CD4-positive, alpha-beta memory T cell (primary cell): ENCODE measurements at places on chromosomes 13 and 19. TPM values are rescaled to one million over a fixed set of nuclear protein-coding genes. Genes with fewer than 3 reads are reported as not detected.

Gene FOXO1
- polyA plus RNA-seq, result 72.3 TPM

GRCh38 chr19:44975444-44975843 is 20.3 kb downstream of the CLPTM1 start:
- no peak overlapping the region for H3K4me3 ChIP-seq
- no peak overlapping the region for H3K27ac ChIP-seq
- no peak for DNase-seq
- H3K4me1 ChIP-seq, result no peaks in the 10 kb centered on the region

- H3K27me3 ChIP-seq, result peaks cover 20% of the 10 kb centered on the region
- no peak for DNase-seq
- H3K4me1 ChIP-seq, result peaks cover 16% of the 10 kb centered on the region
- H3K36me3 ChIP-seq, result no peaks in the 10 kb centered on the region
Measured at GRCh38 chr13:26052337-26052736, 521 bp upstream of the SHISA2 start.

DNA sequence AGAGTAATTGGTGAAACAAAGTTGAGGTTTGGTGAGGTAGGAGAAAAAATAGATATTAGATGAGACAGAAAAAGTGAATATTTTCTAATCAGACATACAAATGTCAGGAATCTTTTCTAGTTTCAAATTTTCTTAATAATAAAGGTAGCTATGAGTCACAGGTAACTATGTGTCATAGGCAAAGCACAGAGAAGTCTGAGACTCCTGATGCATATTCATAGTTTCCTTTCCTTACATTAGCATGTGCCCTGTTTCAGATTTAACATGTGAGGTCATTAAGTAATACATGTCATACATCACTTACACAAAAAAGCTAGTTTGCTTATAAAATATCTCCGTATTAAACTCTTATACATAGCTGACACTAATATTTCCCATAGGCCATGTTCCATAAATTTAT is 1141.3 kb upstream of the PCDH20 start:
- no peak overlapping the region for H3K27ac ChIP-seq
- no peak for DNase-seq
- no peaks in the 10 kb centered on the region for H3K27me3 ChIP-seq
- no peak overlapping the region for H3K4me3 ChIP-seq
- no peaks in the 10 kb centered on the region for H3K4me1 ChIP-seq

DNA sequence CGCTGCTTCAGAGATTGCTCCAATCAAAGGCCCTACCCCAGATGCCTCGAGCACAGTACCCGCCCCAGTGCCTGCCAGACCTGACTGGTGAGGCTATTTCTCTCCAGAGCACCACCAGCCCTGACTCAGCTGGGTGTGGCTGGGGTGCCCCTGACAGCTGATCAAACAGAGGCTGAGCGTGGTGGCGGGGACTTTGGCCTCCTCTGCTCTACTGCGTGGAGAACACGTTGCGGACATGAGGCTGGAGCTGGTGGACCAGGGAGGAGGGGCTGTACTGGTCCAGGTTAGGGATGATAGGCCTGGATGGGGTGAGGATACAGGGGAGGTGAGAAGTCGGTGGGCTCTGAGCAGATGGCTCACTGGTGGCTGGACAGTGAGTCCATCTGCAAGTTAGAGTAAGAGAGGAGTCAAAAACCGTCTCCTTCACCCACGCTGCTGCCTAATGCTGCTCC is 3.5 kb upstream of the DOCK6 start:
- H3K27ac ChIP-seq, result no peak overlapping the region
- no peaks in the 10 kb centered on the region for H3K4me1 ChIP-seq
- no peaks in the 10 kb centered on the region for H3K36me3 ChIP-seq
- no peak for DNase-seq

GRCh38 chr13:51938454-51938853 is 72.8 kb downstream of the ATP7B start:
- peaks cover 44% of the 10 kb centered on the region for H3K4me1 ChIP-seq
- no peak for DNase-seq
- H3K4me3 ChIP-seq, result no peak overlapping the region
- no peak overlapping the region for H3K27ac ChIP-seq
- H3K36me3 ChIP-seq, result no peaks in the 10 kb centered on the region

GRCh38 chr19:7852851-7853769 is 21.1 kb downstream of the PRR36 start:
- DNase-seq, result peak; percentile 47
- H3K4me3 ChIP-seq, result no peak overlapping the region
- H3K27ac ChIP-seq, result no peak overlapping the region
- H3K27me3 ChIP-seq, result no peaks in the 10 kb centered on the region
- peaks cover 8% of the 10 kb centered on the region for H3K4me1 ChIP-seq
- H3K36me3 ChIP-seq, result no peaks in the 10 kb centered on the region

Gene FAM124A
- polyA plus RNA-seq, result not detected

Gene CEACAM8
- polyA plus RNA-seq, result not detected

Gene ZNF83
- polyA plus RNA-seq, result 25.6 TPM

Gene ZSWIM9
- polyA plus RNA-seq, result 0.25 TPM

DNA sequence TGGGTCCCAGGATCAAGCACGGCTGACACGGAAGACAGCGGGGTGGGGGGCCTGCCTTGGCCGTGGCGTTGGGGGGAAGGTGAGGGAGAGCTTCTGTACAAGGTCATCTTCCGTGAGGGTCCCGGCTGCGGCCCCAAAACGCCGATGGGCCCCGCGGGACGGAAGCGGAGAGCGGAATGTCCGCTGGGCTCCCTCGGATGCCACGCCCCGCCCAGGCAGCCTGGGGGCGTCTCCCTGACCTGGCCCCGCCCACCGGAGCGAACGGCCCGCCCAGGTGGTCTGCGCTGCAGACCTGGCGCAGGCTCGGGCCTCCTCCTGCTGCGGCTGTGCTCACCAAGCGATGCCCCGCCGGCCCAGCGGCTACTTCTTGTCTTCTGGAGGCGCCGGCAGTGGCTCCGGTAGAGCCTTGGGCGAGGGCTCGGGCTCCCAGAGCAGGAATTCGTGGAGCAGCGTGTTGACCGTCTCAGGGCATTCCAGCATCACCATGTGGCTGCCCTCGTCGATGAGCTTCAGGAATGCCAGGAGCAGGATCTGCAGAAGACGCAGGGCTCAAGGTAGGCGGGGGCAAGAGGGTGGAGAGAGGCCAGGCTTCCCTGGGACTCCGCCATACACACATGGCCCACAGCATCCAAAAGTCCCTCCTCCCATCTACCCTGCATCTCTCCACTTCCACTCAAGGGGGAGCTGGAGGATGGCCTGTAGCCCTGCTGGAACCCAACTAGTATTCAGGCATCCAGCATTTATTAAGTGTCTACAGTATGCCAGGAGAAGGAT is 10.7 kb downstream of the ABHD8 start:
- peak; percentile 80 for DNase-seq
- no peaks in the 10 kb centered on the region for H3K36me3 ChIP-seq
- H3K4me1 ChIP-seq, result peaks cover 6% of the 10 kb centered on the region
- no peaks in the 10 kb centered on the region for H3K27me3 ChIP-seq
- H3K27ac ChIP-seq, result peak overlapping the region; percentile 20
- H3K4me3 ChIP-seq, result peak overlapping the region; percentile 61

- no peaks in the 10 kb centered on the region for H3K27me3 ChIP-seq
- no peak overlapping the region for H3K4me3 ChIP-seq
- DNase-seq, result no peak
- no peak overlapping the region for H3K27ac ChIP-seq
- no peaks in the 10 kb centered on the region for H3K4me1 ChIP-seq
Measured at GRCh38 chr13:90453342-90453741, 894.1 kb upstream of the MIR17HG start.

DNA sequence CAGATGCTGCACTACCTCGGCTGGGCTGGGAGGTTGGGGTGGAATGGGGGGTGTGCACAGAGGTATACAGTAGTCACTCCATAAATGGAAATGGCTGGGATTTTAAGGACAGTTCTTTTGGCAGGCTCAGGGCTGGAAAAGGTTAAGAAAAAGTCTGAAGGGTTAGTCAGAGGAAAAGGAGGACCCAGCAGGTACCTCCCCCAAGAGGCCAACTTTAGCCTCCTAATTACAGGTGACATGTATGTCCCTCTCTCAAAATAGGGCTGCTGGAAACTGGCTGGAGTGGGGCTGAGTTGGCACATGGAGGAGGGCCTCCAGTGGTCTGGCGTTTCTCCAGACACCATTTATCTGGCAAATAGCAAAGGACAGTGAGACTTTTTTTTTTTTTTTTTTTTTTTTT is 994 bp downstream of the CCDC194 start:
- H3K4me1 ChIP-seq, result peaks cover 27% of the 10 kb centered on the region
- no peak overlapping the region for H3K4me3 ChIP-seq
- no peak for DNase-seq
- no peaks in the 10 kb centered on the region for H3K36me3 ChIP-seq
- no peak overlapping the region for H3K27ac ChIP-seq

DNA sequence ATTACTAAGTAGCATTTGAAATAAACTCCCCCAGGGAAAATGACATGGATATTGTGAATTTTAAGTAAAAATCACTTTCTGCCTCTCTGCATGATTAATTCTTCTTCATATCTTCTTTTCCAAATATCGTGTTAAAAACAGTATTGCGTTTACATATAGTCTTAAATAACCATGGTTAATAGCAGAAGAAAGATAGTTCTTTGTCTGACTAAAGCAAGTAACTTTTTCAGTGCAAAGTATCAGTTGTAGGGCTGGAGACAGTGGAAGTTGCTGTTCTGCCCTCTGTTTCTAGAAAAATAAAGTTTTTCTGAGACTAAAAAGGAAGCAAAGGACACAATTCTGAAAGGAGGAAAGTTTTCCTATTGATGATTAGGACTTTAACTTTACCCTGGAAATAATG is 330.2 kb downstream of the NDFIP2 start:
- DNase-seq, result no peak
- no peak overlapping the region for H3K27ac ChIP-seq
- no peaks in the 10 kb centered on the region for H3K36me3 ChIP-seq
- H3K4me1 ChIP-seq, result no peaks in the 10 kb centered on the region
- H3K27me3 ChIP-seq, result no peaks in the 10 kb centered on the region

DNA sequence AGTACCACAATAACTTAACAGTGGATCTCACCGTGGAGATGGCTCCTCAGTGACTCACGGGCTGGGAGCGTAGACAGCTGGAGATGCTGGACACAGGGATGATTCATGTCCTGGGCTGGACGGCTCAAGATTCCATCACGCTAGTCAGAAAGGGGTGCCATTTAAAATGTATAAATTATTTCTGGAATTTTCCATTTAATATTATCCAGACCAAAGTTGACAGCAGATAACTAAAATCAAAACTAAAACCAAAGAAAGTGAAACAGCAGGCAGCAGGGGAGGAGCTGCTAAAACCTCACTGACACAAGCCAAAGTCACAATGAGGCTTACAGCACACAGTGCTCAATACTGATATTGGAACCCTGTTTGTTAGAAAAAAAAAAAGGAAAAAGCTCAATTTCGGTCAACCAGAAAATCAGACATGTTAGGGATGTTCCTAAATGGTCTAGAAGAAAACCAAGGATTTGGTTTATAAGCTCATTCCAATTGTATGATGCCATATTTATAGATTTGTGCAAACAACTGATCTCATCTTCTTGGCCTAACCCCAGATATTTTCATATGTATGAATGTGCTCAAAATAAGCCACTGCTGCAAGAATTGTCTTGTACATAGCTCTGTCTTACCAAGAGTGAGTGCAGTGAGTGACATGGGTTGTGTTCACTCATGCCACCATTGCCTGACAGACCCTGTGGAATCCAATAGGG is 111.8 kb downstream of the SACS start:
- peak overlapping the region; percentile 45 for H3K27ac ChIP-seq
- peaks cover 17% of the 10 kb centered on the region for H3K4me1 ChIP-seq
- H3K27me3 ChIP-seq, result no peaks in the 10 kb centered on the region

Gene LGALS7B
- not detected for polyA plus RNA-seq

DNA sequence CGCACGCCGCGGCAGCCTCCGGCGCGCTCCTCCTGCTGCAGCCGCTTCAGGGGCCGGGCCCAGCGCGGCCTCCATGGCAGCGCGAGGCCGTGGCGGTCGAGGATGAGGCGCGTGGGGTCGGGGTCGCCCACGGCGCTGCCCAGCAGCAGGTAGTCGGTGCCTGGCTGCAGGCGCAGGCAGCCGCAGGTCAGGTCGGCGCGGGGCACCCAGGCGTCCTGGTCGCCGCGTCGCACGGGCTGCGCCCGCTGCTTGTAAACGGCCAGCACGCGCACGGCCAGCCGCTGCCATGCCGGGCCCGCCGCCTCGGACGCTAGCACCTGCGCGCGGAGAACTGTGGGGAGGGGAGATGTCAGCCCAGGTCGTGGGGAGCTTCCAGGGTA is 11.1 kb downstream of the NTN5 start:
- DNase-seq, result no peak
- H3K27me3 ChIP-seq, result no peaks in the 10 kb centered on the region
- no peaks in the 10 kb centered on the region for H3K36me3 ChIP-seq
- no peak overlapping the region for H3K4me3 ChIP-seq
- no peak overlapping the region for H3K27ac ChIP-seq

Gene HCN2
- polyA plus RNA-seq, result not detected

DNA sequence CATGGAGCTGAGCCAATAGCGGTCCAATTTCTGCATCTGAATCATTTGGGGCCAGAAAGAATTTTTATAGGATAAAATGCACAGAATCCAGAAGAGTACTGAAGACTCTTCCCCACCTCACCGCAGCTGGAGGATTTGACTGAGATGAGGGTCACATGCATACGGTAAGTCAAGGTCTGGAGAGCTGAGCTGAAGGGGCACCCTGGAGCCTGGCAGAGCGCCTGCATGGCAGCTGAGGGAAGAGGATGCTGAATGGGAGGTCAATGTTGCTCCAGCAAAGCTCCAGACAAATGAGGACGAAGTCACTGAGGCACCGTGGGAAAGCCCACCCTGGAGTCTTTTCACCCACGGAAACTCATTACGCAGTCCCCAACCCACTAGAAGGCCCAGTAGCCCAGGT is 43.4 kb upstream of the ATP12A start:
- H3K4me1 ChIP-seq, result no peaks in the 10 kb centered on the region
- no peak for DNase-seq
- H3K27me3 ChIP-seq, result no peaks in the 10 kb centered on the region
- no peak overlapping the region for H3K4me3 ChIP-seq
- no peak overlapping the region for H3K27ac ChIP-seq

Gene CCL25
- polyA plus RNA-seq, result not detected

DNA sequence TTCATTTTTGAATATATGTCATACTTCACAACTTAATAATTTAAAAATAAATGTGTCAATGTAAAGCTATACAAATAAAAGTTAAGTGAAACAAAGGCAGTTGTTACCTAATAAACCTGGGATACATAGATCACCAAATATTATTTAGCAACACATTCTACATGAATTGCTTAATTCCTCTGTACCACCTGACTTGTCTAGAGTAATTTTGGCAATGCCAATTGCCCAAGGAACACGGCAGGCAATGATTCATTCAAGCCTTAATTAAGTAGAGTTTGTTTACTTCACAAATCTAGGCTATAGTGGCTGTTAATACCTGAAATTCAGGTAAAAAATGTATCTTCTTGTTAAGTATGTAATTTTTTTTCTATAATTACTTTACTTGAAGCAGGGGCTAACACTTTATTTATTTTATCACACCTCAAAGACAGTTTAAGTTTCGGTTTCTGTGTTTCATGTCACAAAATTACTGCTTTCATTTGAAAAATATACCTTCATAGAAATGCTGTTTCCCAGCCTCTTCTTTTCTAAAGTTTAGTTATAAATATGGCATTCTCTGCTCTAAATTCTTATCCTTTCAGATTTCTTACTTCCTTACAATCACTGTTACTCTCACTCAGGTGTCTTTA is 705.7 kb downstream of the SLITRK5 start:
- no peaks in the 10 kb centered on the region for H3K4me1 ChIP-seq
- no peak overlapping the region for H3K4me3 ChIP-seq
- no peak for DNase-seq
- no peaks in the 10 kb centered on the region for H3K27me3 ChIP-seq
- H3K36me3 ChIP-seq, result no peaks in the 10 kb centered on the region
